GM18507 (cell line): ENCODE measurements at places on chromosomes 1 and 21.

- peak; percentile 54 for DNase-seq
These were observed 8.7 kb upstream of the UMODL1 start for GRCh38 chr21:42062236-42063022.

GRCh38 chr1:156436141-156437036, 64.2 kb downstream of the MEF2D start:
- no peak for DNase-seq

DNA sequence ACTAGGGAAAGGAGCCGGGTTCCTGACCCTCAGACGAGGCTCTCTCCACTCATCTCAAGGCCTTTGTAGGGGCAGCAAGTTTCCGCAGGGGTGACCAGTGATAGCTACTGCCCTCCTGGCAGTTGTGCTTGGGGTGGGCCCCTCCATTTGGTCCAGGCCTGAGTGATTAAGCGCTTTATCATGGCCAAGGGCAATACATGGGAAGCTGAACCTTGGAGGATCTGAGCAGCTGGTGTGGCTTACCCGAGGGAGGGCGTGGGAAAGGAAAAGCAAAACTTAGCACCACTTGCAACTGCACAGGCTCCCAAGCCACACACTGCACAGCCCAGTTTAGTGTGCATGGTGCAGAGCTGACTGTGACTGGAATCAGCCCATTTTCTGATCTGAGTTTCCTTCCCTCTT, 47.8 kb downstream of the GADD45A start:
- DNase-seq = no peak

- no peak for DNase-seq
These were observed 28.2 kb upstream of the ETS2 start for GRCh38 chr21:38777531-38777930.

- no peak for DNase-seq
These were observed 182.3 kb downstream of the FCRL5 start for GRCh38 chr1:157369808-157370521.

GRCh38 chr1:16189921-16190621, 22.4 kb downstream of the ARHGEF19 start:
- DNase-seq = no peak

DNA sequence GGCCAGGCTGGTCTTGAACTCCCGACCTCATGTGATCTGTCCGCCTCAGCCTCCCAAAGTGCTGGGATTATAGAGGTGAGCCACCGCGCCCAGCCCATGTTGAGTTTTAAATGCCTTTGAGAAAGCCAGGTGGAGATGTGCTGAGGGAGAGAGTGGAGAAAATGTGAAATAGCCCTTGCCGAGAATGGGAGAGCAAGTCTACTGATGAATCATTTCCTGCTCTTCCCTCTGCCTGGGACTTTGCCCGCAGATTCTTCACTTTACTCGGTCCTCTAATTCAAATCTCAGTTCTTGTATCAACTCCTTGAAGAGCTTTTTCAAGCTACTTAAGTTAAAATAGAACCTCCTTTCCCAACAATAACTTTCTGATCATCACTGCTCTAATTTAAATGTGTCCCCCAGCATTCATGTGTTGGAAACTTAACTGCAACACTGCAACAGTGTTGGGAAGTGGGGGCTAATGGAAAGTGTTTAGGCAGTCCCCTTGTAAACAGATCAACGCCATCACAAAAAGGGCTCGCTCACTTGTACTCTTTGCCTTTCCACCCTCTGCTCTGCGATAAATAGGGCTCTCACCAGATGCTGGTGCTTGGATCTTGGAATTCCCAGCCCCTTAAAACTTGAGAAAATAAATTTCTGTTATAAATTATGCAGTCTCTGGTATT, 27.8 kb downstream of the OSBPL9 start:
- no peak for DNase-seq

DNA sequence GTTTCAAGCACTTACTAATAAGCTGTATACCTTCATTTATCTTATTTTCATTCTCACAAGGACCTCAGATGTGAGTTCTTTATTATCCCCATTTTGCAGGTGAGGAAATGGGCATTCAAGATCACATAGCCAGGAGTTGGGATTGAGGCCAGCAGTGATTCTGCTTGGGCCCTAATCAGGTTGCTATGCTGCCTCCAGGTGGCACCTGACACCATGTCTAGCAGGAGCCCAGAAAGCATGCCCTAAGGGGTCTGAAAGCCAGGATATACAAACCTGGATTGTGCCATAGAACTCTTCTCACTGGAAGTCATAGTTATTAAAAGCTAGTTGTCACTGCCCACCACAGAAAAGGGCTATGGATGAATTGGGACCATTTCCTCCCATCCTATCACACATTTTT, 61.1 kb downstream of the FYB2 start:
- DNase-seq = no peak

DNA sequence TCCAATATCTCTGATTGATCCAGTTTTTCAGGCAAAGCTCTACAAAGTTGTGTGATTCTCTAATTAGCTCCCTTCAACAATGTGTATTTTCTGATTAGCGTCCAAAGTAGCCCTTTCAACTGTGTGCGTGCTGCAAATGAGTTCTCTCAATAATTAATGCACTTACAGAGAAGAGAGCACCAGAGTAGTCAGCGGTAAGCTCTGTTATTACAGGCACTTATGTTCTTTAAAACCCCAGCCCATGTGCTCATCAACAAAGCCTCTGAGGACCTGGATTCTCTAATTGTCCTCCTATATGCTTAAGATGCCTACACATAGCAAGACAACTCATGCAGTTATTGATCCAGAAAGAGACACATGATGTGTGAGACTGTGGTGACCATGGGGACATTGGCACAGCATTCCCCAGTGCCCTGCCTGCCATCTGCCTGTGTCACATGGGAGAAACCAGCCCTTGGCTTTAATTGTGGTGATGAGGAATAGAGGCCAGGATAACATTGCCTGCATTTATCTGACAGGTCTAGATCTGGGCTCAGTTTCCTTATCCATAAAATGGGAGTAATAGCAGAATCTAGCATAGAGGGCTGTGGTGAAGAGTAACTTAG, 151.7 kb downstream of the PCP4 start:
- DNase-seq = no peak

- no peak for DNase-seq
These were observed 13.8 kb upstream of the AK2 start for GRCh38 chr1:33050221-33051076.

DNA sequence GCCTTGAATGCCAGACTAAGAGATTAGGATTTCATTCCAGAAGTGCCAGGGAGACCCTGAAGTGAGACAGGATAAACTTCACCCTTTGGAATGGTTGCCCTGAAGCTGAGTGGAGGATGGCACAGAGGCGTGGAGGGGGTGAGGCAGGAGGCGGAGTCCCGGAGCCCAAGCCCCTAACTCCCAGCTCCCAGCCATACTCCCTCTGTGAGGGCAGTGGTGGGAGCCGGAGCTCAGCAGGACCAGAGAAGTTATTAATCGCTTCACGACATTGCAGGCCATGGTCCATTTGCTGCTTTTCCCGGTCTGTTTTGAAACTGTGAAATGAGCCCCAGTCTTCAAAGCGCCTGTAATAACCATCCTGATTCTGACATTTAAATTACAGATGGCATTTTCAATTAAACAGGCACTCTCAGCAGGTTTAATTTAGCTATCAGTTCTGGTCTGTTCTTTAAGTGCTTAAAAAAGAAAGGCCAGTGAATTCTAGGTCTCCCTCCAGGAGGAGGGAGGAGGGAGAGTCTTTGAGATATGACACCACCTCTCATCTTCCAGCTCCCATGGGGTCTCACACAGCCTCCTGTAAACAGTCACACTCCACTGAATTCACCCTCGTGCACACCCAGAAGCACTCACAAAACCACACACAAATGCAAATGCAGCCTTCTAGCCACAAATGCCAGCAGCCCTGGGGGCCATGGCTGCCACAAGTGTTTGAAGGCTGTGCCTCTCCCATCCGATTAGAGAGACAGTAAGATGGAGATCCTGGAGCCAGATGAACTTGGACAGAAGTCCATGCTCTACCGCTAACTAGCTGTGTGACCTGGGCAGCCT, 19.6 kb downstream of the FBXO2 start:
- DNase-seq = no peak

DNA sequence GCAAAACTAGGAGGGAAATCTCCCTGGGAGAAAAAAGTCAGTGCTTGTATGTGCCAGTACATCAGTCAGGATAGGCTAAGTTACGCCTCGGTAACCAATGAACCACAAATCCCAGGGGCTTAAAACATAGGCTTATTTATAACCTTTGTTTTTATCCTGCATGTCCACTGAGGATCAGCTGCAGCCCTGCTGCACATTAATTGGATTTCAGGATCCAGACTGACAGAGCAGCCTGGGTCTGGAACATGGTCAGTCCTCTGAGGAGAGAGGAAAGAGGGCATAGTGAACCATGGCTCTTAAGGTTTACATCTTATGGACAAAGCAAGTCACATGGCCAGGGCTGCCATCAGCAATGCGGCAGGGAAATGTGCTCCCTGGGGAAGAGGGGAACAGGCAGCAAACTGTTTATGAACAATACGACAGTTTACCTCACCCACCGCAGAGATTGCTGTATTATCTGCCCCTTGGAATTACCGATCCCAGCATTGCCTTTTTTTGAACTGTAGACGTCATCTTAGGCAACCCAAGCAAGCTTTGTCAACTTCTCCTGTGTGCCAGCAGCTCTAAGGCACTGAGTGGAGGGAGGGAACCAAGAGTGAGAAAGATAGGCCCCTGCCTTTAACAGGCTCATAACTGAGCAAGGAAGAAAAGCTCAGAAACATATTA, 9.1 kb upstream of the SPRR4 start:
- DNase-seq = no peak

DNA sequence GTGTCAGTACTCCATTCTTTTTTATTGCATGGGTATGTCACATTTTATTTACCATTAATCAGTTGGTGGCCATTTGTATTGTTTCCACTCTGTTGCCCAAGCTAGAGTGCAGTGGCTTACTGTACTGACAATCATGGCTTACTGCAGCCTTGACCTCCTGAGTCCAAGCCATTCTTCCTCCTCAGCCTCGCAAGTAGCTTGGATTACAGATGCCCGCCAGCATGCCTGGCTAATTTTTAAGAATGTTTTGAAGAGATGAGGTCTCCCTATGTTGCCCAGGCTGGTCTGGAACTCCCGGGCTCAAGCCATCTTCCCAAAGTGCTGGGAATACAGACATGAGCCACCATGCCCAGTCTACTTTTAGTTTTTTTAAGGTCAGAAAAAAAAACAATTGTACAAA, 813 bp upstream of the SFT2D2 start:
- no peak for DNase-seq

DNA sequence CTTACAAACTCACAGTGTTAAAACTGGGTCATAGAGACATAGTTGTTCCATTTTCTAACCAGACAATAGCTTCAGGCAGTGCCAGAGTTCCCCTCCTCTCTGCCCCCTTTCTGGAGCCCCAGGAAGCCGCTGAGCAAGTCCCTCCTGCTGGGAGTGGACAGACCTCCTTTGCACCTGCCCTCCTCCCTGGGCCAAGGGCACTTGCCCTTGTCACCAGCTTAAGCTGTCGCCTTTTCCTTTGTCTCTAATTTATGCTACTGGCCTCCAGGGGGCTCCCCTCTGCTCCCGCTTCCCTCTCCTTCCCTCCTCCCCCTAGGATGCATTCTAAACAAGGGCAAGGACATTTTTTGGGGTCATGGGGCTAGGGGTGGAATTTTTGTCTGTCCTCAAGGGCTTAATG, 182.4 kb downstream of the MIS18A start:
- no peak for DNase-seq
